ENCODE measurements at places on chromosomes 1 and 21. TPM values are rescaled to one million over a fixed set of nuclear protein-coding genes. Genes with fewer than 3 reads are reported as not detected.

The NID1 gene
- total RNA-seq: 19.2 TPM

The GBP6 gene
- total RNA-seq: not detected

The FALEC gene
- 1.0 TPM for total RNA-seq

The CFAP57 gene
- total RNA-seq: 0.42 TPM

The S100A16 gene
- total RNA-seq: 17.6 TPM

The FMO5 gene
- total RNA-seq: 1.7 TPM

The KLHL12 gene
- total RNA-seq: 35.5 TPM

The FMN2 gene
- total RNA-seq: 2.1 TPM

The SELP gene
- not detected for total RNA-seq

The OR10J1 gene
- not detected for total RNA-seq

The PRAMEF25 gene
- total RNA-seq: not detected

The SH3D21 gene
- 26.9 TPM for total RNA-seq

The RSPO1 gene
- total RNA-seq: 0.11 TPM

The MROH9 gene
- not detected for total RNA-seq

The BNIPL gene
- 3.8 TPM for total RNA-seq

The UBE2U gene
- total RNA-seq: not detected

The HHIPL2 gene
- 0.14 TPM for total RNA-seq

The MORN1 gene
- 18.5 TPM for total RNA-seq

The AMY1C gene
- total RNA-seq: not detected

The GBP4 gene
- 0.09 TPM for total RNA-seq

The CLDN17 gene
- not detected for total RNA-seq

The NADK gene
- 119 TPM for total RNA-seq

The CFHR2 gene
- not detected for total RNA-seq

The PLA2G2E gene
- not detected for total RNA-seq

The TCHH gene
- total RNA-seq: 0.02 TPM

The POMGNT1 gene
- 43.2 TPM for total RNA-seq

The DCAF6 gene
- 13.5 TPM for total RNA-seq

The CADM3 gene
- total RNA-seq: 5.5 TPM

The GJA8 gene
- not detected for total RNA-seq

The SERPINC1 gene
- 1.0 TPM for total RNA-seq

The CELSR2 gene
- 26.8 TPM for total RNA-seq

The OR2C3 gene
- not detected for total RNA-seq

The KCNK2 gene
- total RNA-seq: 0.15 TPM

The SPRR2F gene
- not detected for total RNA-seq

The LCE3E gene
- total RNA-seq: not detected

The PRRC2C gene
- total RNA-seq: 236 TPM

The F13B gene
- not detected for total RNA-seq

The AQP10 gene
- total RNA-seq: not detected

The S100A5 gene
- not detected for total RNA-seq

The HAPLN2 gene
- total RNA-seq: 1.3 TPM

All from WTC11 (cell line).